ENCODE measurements at places on chromosomes 12 and 14.

- DNase-seq = no peak
These were observed 85.7 kb downstream of the GPATCH2L start for GRCh38 chr14:76237349-76237990.

GRCh38 chr12:29405561-29405960, 24.6 kb upstream of the ERGIC2 start:
- no peak for DNase-seq

DNA sequence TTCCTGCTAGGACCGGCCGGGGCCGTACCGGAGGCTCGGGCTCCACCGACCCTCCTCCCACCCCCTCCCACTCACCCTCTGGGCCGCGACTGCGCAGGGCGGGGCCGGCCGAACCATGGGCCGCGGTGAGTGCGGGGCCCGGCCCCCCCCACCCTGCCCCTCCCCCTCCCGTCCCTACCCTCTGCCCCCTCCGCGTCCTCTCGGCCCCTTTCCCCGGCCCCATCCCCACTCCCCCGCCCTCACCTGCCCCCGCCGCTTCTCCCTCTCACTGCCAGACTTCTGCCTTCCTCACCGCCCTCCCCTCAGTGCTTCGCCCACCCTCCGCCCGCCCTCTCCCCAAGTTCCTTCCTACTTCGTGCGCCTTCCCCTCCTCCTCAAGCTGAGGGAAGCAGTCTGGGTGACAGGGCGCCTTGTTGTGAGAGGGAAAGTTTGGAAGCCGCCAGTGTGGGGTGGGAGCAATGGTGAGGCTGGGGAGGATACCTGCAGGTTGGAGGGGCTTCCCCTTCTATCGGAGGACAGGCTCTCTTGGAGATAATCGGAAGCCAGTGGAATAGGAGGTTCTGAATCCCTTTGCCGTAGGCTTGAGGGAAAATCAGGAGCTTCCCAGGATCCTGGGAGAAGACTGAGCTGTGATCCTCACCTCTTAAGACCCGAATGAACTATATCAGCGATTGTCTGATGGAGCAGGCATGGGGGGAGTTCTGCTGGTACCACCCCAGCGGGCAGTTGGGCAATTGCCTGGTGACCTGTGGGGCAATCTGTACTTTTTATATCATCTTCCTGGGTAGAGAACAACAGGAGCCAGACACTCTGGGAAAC, 472 bp downstream of the MBD6 start:
- no peak for DNase-seq

GRCh38 chr14:89221109-89221810, 195.8 kb downstream of the FOXN3 start:
- DNase-seq = no peak

DNA sequence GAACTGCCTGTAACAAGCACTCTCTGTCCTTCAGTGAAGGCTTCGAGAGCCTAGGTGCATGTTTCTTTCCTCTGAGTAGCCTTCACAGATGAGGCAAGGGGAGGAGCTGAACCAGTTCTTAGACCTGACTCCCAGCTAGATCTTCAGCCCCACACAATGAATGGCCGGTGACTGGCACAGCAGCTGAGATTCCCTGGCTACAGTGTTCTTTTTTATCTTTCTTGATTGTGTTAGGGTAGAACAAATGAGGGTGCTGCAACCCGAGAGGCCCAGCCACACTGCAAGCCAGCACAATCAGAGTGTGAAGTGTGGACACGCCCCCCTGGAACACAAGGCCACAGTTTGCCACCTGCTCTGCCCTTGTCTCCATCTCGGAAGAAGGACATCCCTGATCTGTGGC, 19.1 kb upstream of the COL2A1 start:
- DNase-seq = no peak

DNA sequence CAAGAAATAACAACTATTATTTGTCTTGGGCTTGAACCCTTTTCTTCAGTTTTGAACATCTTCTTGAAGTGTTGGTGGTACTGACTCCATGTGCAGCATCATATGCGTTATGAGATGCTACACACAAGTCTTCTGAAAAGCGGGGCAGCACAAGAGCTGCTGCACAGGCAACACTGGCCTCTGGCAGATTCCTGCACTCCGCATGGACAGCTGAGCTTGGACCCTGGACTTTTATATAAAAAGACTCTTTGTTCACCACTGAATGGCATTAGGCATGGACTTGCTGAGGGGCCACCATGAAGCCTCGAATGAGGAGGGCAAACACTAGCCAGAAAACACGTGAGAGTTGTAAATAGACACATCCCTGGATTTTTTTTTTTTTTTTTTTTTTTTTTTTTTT, 210.8 kb upstream of the NPAS3 start:
- no peak for DNase-seq

DNA sequence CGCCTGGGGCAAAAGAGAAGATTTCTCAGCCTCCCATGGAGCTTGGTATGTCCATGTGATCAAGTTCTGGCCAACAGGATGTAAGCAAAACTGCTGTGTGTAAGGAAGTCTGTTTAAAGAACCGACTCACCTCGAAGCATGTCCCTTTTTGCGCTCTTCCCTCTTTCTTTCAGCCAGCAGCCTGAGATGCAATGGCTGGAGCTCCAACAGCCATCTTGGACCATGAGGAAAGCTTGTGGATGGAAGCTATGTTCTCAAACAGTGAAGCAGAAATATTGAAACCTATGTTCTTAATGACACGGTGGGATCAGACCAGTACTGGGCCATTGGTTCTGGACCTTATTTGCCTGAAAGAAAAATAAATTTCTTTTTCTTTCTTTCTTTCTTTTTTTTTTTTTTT, 82.3 kb upstream of the SLC24A4 start:
- no peak for DNase-seq

DNA sequence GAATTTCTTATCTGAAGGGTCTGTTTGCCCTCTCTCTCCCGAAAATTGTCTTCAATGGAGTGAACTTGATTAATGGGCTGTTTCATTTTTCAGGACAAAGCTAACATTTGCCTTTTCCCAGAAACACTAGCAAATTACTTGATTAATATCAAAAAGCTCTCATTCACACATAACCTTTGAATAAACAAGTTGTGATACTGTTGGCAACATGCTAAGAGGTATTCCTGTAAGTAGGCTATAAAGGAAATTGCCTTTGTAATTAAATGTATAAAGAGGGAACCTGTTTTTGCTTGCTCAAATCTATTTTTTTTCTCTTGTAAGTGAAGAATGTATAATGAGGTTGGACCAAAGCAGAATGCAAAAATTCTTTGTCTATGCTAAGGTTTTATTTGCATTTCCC, 457.2 kb downstream of the TMTC2 start:
- no peak for DNase-seq

DNA sequence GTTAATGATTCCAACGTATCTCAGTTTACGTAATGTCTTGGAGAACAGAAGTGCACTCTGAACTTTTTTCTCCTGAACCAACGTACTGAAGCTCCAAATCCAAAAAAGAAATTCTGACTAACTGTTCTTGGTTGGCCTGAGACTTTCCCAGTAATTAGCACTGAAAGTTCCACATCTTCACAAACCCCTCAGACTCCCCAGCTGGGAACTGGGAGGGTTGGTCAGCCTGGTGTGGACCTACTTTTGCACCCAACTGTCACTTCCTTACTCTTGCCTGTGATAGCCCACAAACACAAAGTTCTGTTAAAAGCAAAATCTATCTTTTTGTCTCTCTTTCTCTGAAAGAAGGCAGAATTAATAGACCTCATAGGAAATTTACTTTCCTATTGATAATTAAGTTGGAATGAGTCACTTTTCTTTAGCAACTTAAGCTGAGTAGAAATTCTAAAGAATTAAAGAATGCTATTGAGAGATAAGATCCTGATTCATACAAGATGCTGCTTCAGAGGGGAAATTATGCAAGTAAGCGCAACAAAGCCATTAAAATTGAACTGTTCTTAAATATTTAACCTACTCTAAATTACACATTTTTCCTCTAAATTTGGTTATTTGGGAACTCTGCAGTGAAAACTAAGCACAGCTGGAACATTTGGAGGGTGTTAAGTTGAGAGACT, 155.0 kb downstream of the EPS8 start:
- no peak for DNase-seq
